ENCODE measurements at places on chromosomes 3 and 15.

DNA sequence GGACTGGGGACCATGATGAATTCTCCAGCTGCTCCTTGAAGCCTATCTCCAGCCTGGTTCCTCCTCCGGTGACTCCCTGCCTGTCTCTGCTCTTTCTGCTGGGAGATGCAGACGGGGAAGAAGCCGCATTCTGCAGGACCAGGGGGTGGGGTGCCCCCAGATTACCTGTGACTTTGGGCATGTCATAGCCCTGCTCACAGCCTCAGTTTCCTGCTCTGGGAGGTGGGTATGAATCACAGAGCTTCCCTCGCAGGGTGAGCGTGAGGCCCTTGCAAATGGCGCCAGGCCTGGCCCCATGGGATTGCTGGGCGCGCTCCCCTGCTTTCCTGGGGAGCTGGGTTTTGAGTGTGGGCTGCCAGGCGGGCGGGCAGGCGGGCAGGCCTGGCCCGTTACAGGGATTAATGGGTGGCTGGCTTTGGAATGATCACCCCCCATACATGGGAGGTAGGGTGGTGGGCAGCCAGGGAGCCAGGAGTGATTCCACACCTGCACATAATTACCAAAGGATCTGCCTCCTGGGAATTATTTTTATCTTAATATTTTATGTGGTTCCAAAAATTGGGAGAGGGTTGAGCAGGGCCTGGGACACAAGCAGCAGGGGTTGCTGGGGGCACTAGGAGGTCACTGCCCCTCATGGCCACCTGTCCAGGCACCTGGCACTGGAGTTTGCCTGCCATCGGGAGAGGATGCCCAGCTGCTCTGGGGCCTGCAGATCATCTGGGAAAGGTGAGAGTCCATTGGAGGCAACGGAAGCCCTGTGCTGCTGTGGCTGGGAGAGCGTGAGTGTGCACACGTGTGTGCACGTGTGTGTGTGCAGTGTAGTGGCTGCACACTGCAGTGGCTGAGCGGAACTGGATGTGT is 106.8 kb downstream of the WNT7A start:
- no peak for DNase-seq

GRCh38 chr3:94256888-94257813 is 194.3 kb downstream of the NSUN3 start:
- no peak for DNase-seq

- DNase-seq: no peak
These were observed at the start of gene CPA3 for GRCh38 chr3:148865049-148865448. Gene CPA3, plus strand, starts transcription at chr3:148865296. Its CDS starts 12 bp downstream, at chr3:148865308.

DNA sequence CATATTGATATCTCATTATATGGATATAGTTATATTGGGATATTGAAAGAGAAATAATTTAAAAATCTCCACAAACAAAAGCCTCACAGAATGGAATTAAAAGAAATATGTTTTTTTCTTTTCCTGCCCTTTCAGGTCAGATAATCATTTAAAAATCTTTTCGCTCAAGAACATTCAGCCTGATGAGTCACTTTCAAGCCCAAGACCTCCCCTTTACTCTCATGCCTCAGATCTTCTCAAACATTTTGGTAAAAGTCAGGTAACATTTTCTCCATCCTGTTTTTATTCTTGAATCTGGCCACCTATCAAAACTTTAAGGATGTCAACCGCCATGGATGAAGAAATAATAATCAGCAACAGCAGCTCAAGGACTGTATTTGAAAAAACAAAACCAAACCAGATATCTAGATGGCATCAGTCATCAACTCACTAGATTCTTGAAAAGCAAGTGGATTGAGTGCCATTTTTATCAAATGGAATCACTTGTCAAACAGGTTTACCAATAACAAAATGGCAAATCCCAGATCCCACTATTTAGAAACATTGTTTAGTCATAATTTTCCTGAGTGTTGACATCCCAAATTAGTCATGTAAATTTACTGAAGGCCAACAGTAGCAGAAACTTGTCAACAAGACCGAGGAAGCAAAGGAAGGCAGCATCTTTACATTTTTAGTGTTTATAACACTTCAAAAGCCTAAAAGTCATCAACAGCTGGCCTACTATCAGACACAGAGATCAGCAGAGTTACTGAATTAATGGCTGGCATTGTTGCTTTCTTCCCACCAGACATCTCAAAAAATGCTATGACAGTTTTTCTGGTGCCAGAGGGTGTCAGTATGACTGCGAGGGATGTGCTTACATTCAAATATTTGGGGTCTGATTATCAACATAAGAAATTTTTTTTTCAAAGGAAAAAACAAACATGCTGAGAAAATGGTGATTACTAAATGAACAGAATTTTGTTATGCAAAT is 444.7 kb downstream of the MAGI1 start:
- no peak for DNase-seq

DNA sequence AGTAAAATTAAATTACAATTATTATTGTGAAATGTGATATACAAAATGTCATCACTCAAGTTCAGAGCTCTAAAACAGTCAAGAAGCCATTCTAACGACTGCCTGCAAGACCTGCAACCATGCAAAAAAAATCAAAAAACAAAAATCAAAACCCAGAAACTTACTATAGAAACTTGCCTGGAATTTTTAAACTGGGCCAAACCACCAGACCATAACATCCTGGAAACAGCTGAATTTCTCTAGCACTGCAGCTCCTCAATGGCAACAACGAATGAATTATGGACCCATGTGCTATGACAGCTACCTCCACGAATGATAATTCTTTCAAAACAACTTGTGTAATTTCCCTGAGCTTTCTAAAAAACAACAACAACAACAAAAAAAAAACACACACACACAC is 130.0 kb upstream of the KCNMB2 start:
- no peak for DNase-seq

GRCh38 chr3:14131134-14131533 is 6.3 kb downstream of the TMEM43 start:
- no peak for DNase-seq

DNA sequence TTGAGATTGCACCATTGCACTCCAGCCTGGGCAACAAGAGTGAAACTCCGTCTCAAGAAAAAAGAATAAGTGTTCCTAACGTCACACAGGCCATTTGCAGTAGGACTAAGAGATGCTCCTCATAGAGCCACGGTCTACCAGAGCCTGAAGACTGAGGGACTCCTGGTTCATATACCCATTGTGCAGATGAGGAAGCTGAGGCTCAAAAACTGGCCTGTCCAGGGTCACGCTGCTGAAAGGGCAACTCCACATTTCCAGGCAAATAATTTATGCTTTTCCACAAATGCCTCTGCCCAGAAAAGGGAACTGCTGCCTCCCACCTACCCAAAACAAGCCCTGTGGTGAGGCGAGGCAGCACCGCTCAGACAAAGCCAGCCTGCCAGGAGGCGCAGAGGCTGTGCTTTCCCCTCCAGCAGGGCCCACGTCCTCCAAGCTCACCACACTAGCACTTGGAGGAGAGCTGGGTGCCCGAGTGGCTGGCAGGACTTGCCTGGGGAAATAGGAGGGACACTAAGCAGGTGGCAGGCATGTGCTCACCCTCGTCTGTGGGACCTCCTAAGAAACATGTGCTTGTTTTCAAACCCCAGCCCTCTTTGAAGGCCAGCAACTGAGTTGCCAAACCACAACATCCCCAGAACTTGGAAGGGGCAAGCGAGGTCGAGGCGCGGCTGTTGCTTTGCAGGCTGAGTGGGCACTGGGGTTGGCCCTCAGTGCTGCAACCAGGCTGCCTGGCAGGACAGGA is 195.6 kb downstream of the XXYLT1 start:
- no peak for DNase-seq

DNA sequence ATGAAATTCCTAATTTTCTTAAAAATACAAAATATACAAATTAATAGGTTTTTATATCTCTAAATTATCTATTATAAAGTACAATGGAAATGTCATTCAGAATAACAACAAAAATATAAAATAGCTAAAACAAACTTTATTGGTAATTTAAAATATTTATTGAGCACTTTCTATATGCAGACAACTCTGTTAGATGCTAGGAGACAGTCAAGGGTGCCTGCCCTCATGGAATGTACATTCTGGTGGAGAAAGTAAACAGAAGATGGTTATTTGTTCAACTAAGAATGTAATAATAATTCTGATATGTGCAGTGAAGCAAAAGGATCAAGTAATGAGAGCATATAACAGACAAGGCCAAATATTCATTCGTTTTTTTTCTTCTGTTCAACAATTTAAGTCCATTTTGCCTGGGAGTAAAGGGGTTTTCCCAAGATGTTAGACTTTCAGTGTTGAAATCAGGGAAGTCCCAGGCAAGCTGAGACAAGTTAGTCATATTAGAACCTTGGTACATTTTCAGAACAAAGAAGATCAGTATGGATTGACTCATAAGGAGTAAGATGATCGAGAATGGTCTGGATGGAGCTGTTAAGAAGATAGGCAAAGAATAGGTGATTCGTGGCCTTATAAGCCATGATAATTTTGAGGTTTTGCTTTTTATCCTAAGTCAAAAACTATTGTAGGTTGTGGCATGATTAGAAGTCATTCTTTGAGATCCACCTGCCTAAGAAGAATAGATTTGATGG is 150.2 kb upstream of the MLF1 start:
- no peak for DNase-seq

DNA sequence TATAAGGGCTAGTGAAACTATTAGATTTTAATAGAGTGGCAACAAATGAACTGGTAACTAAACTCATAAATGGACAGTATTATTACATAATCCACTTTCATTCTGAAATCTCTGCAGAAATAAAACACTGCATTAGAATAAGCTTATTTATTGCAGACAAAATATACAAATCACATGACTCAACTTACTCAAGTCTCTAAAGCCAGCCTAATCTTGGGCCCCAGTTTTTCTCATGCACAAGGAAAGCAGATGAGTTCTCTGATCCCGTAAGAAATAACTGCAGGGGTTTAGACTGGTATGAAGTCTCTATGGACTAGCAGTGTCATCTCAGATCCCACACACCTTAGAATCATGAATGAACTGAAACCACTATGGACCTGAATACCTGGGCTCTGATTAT is 5.8 kb downstream of the DLG1 start:
- DNase-seq: no peak

DNA sequence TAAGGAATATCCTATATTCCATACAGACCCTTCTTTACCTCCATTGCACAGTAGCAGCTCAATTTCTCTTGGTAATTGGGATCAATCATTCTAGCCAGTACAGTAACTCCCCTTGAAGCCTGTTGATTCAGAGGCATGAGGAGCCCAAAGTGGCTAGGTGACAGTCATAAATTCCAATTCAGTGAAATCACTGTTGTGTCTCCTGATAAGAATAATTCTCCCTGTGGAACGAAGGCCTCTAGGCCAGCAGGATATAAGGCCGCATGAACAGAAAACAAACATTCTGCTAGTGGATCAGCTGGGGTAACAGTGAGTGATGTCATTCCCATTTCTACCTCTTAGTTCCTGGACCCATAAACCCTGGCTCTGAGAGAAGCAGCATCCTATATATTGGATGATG is 696.3 kb downstream of the NR2F2 start:
- no peak for DNase-seq

DNA sequence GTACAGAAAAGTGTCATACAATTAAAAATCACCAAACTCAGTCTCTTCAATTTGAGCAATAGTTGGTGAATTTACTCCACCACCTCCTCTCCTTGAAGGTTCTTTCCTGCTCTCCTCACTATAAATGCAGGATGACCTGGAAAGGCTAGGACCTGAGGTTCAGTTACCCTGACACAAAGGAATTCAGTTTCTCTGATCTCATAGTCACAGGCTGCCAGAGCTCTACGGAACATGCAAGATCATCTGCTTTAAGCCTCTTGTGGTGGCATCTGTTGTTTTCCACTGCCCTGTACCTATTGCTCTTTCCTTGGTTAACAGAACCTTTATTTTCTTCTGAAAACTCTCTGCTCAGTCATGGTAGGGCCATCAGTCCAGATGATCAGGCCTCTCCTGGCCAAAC is 4.9 kb upstream of the TP63 start:
- peak; percentile 20 for DNase-seq

DNA sequence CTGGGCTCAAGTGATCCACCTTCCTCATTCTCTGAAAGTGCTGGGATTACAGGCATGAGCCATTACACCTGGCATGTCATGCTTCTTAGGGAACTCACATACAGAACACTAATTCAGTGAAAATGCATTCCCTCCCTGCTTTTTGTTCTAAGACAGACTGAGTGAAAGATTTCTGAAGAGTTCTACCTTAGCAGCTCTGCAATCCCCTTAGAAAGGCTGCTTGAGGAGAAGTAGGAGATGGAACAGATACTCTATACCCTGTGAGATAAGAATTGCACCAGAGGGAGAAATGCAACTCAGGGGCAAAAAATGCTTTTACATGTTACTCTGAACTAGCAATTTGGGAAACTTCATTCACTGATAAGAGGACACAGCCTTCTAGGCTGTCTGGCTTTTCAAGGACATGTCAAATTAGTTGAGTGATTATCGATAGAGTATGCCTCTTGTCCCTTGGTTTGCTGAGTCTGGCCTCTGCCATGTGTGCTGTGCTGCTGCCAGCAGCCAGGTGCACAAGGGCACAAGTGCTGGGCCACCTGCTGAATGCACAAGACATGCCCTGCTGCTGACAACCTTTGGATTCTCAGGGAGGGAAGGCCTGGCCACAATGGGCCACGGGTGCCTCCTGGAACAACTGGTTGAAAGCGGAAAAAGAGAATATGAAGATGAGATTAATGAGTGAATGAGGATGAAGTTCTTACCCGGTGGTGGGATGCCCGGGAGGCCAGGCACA is 17.8 kb downstream of the UQCC5 start:
- DNase-seq: no peak

DNA sequence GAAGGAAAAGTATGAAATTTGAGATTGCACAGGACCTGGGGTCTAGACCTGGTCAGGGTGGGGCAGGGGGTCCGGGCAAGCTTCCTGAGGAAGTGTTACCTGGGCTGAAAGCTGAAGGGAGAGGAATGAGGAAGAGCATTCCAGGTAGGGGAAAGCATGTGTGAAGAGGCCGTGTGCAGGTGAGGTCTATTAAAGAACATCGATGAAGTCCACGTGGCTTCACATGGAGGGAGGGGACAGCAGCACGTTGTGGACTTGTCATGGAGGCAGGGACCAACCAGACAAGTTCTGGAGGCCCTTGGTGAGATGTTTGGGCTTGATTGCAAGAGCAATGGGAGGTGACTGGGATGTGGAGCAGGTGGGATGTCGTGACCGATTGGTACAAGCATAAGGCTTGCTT is 47.1 kb downstream of the IDH2 start:
- no peak for DNase-seq

- DNase-seq: no peak
These were observed 58.6 kb downstream of the TMOD3 start for GRCh38 chr15:51887887-51888592.

GRCh38 chr3:180223268-180223667 is 186.5 kb upstream of the PEX5L start:
- no peak for DNase-seq

- DNase-seq: no peak
These were observed 33.3 kb downstream of the ZMAT3 start for GRCh38 chr3:179038216-179038898.

DNA sequence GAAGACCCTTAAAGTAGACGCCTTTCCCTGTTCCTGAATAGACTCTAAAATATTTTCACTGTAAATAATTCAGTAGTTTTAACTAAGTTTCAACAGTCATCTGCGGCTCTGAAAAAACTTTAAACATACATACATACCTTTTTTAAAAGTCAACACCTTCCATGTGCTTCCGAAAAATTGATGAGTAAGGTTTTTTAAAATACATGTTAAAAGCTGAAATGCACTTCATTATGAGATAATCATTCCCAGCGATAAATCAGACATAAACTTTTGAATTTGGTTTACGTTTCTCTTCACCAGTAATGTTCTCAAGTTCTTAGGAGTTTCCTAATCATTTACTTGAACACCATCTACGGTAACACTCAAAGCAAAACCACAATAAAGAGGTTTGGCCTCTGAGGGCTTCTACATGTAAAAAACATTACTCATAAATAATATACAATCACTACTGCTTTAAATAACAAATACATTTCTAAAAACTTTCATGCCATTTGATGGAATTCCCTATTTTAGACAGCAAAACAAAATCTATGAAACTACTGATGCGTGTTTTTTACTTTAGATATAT is 403.5 kb downstream of the SHQ1 start:
- no peak for DNase-seq

Data from WERI-Rb-1 (cell line).